Fibroblast of pulmonary artery (primary cell): ENCODE measurements at places on chromosomes 1 and 21.

- no peak for DNase-seq
Measured at GRCh38 chr1:118692143-118692542, 296.0 kb downstream of the TBX15 start.

DNA sequence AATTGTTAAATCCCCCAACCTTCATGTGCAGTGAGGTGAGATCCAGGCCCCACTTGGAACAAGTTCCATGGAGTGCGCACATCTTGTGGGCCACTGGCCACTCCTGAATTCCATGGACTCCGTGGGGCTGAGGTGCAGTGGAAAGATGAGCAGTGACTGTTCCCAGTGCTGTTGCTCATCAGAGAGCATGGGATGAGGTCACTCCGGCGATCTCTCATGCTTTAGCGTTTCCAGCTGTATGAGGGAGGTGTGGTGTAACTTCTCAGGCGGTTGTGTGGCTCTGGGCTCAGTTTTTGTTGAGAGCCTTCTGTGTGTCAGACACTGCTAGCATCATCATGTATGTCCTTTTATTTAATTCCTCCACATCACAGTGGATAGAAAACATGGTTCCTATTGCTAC, 96.2 kb downstream of the GALNT2 start:
- DNase-seq: peak; percentile 72

- peak; percentile 66 for DNase-seq
Measured at GRCh38 chr1:89635825-89636815, 3.2 kb downstream of the LRRC8C start.

- no peak for DNase-seq
Measured at GRCh38 chr1:2446394-2446793, 29.7 kb upstream of the PLCH2 start.
